ENCODE measurements at places on chromosomes 1 and 21.

GRCh38 chr21:14557413-14557812 is 11.3 kb upstream of the SAMSN1 start:
- no peak for DNase-seq

- no peak for DNase-seq
Measured at GRCh38 chr1:56123421-56123820, 455.9 kb downstream of the PLPP3 start.

DNA sequence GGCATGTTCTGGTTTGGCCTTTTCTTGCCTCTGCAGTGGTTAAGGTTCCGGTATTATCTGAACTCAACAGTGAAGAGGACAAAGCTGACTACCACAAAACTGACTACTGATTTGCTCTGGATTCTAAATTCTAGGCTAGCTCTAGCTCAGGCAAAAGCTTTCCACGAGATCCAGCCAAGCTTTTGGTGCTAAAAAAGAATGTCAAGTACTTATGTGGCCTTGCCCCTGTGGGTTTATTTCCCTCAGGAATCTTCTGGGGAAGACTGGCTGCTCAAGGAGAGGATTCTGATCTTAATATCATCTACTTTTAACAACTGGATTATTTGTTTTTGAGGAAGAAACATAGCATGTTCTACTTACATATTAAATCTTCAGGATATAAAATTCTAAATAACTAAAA is 26.1 kb upstream of the MTMR11 start:
- DNase-seq: no peak

DNA sequence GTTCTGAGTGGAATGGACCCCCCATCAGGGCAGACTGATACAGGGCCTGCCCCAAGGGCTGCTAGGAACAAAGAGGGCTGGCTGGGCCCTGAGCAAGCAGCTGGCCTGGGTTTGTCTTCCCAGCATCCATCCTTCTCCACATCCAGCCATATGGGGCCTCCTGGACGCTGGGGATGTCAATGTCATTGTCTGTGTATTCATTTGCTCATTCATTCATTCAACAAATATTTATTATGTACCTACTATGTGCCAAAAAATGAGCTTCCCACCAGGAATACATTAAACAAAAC is 15.6 kb upstream of the ECE1 start:
- DNase-seq: no peak

- no peak for DNase-seq
Measured at GRCh38 chr21:31460980-31461379, 116.9 kb upstream of the TIAM1 start.

DNA sequence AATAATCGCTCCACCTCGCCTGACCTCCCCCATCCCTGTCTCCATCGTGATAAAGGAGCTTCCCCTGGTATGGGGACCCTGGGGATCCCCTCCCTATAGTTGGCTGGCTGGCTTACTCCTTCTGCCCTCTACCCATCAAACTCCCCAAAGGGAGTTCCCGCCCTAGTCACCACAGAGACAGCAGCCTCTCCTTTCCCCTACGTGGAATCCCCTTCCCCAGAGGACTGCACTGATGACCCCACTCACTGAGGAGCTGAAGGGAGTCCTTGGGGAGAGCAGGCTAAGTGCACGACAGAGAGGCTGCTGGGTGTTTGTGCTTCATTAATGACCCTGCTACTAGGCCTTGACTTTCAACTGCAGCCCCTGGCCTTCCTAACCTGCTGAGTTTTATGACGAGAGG is 1.9 kb downstream of the CADM3 start:
- DNase-seq: no peak

GRCh38 chr1:34918977-34919561 is 10.4 kb downstream of the DLGAP3 start:
- no peak for DNase-seq

DNA sequence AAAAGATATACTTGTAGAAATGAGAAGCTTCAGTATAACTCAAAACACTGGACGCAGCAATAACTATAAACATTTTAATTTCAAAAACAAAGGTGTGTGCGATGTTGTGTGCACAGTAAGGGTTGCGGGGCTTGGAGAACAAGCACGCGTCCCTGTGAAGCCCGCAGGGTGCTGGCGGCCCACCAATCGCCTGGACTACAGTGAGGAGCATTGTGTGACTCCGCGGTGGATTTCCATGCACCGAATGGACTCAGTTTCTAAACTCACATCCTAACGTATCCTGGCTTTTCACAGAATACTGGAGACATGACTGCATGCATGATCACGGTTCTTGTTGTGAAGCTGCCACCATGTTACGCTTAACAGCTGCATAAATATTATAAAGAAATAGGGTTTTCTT is 33.0 kb downstream of the NTPCR start:
- DNase-seq: no peak

DNA sequence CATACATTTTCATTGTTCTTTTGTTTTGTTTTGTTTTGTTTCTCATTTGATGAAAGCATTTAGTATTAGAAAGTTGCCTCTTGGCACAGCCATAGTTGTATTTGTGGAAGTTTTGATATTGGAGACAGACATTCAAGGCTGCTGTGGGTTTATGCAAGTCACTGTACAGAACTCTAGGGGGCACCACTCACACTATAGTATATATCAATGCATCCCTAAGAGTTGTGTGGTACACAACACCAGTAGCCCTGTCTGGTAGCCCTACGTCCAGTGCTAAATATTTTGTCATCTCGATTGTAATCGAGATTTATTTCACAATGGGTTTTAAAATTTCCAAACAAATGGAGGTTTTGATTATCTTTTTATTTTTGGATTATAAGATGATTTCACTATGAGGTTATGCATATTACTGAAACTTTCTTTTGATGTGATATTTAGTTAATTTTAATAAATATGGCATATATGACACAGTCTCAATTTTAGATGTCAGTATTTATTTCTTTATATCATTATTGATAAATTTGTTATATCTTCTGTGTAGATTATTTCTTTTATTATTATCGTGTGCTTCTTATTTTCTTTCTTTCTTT is 112.2 kb downstream of the NR5A2 start:
- DNase-seq: peak; percentile 11

DNA sequence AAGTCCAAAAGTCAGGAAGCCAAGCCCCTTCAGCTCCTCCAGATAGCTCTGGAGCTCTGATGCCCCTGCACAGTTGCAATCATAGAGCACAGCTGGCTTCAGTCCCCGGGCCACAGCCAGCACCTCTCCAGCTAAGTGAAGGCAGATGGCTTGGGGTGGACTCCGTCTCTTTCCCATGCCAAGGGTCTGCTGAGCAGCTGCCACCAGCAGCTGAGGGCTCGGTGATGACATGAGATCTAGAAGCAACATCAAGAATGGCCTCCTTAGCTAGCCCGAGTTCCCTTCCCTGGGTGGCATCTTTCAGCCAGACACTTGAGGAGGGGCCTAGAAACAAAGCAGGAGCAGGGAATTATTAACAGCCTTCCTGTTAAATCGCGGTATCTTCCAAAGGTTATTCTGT is 973 bp downstream of the C1orf74 start:
- no peak for DNase-seq

DNA sequence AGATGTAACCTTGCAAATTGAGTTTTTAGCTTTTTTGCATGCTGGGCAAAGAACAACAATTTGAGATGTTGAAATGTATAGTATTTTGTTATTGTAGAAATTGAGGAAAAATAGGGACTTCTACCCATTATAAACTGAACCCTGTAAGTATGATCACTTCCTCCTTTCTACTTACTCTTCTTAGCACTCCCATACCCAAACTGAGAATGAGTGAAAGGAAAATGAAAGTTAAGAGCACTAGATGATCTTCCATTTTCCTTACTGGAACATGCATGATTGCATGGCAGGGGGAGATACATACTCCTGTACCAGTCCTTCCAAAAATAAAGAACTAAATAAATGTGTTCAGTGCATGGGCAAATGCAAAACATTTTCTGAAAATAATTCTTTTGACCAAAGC is 107.4 kb upstream of the KIAA1614 start:
- DNase-seq: no peak

GRCh38 chr1:36134505-36135329 is 9.7 kb upstream of the COL8A2 start:
- DNase-seq: peak; percentile 24

DNA sequence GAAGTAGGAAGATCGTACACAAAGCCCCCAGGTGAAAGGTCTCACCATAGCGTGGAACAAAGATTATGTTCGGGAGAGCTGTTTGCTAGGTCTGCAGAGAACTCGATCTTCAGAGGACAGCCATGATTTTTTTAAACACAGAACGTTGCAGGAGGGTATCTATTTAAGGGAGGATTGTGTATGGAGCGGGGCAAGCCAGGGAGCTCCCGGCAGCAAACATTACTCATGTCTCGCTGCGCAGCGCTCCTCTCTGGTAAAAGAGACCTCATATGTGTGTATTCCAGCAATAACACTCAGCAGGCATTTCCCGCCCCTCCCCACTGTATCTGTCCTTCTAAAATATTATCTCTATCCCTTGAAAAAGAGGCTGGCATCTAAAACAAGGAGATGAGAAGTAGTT is 2.7 kb downstream of the GLIS1 start:
- no peak for DNase-seq

DNA sequence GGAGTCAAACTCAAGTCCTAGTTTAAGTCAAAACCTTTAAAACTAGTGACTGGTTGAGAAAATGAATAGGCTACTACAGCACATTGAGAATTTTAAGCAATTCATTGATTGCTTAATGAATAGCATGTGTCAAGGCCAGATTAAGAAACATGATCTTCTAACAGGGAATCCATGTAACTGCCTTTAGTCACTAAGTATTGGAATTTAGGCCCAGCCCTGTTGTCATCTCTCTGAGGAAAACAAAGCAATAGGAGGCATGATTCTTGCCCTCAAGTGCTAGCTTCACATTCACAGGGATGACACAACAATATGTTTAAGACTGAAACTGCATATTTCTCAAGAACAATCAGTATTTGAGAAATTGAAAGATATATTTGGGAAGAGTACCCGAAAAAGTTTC is 70.0 kb upstream of the PTGS2 start:
- no peak for DNase-seq

GRCh38 chr1:175009532-175009931 is 9.8 kb downstream of the CACYBP start:
- no peak for DNase-seq

- no peak for DNase-seq
Measured at GRCh38 chr1:163084330-163084729, 15.2 kb downstream of the RGS4 start.

DNA sequence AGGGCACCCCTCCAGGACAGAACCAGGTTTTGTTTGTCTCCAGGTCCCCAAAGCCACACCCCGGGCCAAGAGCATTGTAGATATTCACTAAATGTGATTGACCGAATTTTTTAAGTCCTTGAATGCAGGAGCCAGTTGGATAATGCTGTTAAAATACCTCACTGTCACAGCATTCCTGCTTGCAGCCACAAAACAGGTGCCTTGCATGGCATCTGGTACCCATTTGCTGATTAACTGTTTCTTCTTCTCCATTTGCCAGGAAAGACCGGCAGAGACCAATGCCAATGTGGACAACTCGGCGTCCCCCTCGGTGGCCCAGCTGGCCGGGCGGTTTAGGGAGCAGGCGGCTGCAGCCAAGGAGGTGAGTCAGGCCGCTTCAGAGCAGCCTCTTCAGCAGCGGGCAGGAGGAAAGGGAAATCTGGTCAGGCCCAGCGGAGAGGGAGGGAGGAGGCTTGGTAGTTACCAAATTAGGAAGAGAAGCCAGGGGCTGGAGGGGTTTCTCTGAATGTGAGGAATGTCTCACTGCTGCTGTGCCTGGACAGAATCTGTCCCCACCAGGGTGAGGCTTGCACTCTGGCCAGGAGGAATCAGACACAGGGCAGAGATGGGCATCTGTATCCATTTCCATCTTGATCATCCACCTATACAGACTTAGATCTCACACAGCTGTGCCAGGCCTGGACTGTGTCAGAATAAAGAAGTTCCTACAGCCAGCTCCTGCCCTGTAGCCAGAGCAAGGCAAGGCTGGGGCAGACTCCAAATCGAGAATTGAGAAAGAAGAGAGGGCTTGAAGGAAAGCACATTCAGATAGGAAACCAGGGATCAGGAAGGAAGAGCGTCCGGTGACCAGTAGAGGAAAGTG is 37.9 kb upstream of the MPZL1 start:
- DNase-seq: no peak

DNA sequence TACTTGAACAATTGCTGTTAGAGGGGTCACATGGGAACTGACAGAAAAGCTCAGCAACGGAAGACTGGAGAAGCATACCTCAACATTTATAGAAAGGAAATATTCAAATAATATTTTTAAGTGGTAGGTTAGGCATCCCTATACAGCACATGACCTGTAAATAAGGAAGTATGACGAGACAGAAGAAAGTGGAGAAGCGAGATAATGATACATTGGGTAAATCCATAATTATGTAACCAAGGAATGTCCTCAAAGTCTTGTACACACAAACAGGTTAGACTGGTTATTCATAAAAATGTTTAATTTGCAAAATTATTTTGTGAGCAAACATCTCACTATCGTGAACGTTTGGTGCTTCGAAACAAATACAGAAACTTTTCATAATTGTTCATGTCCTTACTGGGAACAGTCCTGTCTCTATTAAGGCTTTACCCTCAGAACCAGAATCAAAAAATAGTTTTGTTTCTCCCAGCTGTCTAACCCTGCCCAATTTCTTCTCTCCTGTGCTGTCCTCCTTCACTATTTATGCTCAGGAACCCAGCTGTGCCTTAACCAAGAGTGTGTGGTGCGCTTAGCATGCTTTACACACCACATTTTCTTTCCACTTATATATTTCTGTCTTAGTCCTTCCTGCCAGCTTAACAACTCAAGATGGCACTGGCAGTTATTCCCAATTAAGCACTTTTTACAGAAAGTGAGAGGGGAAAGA is 10.2 kb downstream of the KMO start:
- DNase-seq: no peak

DNA sequence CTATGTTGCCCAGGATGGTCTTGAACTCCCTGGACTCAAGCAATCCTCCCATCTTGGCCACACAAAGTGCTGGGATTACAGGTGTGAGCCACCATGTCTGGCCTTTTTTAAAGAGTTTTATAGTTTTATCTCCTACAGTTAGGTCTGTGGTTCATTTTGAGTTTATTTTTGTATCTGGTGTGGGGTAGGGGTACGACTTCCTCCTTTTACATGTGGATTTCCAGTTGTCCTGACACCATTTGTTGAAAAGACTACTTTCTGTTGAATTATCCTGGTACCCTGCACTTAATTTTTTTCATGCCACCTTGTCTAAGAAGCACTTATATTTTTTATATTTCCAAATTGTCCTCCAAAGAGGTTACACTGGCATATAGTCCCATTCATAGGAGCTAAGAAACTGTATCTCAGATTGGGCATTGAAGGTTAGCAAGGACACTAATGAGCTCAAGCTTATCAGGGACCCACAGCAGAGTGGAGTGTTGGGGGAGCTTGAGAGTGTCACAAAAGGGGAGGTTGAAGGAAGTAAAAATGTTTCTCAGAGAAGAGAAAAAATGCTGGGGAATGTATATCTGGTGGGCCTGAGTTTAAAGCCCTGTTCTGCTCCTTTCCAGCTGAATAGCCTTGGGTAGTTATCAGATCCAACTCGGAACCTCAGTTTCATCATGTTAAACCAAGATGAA is 23.4 kb upstream of the MEF2D start:
- DNase-seq: no peak

DNA sequence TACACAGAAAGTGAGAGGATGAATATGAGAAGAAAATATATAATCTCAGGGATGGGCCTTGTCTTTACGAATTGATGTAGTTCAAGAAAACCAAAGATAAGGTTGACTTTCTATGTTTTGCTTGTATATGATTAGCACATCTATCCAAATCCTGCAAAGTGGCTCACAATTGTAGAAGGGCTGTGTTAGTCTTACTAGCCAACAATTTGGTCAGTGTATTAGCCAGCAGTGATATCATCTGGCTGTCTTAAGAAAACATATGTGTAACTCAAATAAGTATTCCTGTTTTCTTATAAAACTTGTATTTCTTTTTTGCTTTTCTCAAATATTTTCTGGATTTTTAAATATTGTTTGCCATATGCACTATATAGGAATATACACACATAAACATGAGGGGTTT is 5.5 kb downstream of the SDCCAG8 start:
- DNase-seq: no peak
